ENCODE measurements at places on chromosomes 2 and 18.

DNA sequence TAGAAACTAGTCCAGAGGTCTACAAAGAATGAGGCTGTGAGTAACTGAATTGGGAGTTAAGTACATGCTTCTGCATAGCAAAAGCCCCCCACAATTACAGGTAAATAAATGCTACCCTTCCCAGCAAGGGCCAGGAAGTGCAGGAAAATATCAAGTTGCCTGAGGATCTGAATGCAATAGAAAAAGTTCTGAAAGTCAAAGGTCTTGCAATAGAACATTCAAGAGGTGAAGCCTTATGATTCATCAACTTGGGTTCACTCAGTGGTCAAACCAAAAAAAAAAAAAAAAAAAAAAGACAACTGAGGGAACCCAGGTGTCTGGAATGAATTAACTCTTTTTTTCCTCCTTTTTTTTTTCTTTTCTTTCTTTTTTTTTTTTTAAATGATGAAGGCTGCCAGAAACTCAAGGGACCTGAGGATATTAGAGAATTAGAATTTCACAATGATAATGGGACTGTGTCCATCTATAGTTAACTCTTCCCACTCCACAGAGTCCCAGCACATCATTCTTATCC lies 42.9 kb upstream of the RFX8 start:
- DNase-seq = no peak

DNA sequence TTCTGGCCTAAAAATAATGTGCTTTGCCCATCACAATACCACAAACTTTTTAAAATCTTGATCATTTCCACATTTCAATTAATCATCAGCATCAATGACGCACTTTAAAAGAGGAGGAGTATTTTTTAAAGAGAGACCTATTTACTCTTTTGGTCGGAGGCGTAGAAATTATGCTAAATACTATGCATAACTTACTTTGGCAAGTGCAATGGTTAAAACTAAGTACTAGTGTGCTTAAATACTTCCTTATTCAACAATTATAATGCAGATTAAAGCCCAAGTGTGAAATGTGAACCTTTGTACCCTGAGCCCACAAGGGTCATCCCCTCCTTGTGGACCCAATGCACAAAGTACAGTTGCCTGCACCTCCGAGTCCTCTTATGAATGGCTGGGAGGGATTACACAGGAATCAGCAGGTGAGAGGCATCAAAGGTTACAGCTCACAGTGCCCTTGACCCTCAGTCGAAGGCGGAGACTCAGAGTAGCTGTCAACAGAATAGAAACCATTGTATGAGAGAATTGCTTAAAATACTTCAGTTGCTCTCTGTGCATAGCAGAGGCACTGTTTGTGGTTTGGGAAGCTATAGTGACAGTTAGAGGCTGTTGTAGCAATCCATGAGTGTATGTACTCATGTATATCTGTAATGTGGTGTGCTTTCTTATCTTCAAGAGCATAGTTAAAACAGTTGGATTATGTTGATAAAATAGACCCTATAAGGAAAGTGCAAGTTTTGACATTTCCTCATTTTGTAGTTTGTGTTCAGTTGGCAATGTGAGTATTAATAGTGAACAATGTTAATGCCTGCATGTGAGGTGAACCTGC lies 151.7 kb upstream of the ITGA4 start:
- peak; percentile 45 for DNase-seq

- DNase-seq = peak; percentile 51
These were observed 2.5 kb upstream of the HS6ST1 start for GRCh38 chr2:128320906-128321771.

DNA sequence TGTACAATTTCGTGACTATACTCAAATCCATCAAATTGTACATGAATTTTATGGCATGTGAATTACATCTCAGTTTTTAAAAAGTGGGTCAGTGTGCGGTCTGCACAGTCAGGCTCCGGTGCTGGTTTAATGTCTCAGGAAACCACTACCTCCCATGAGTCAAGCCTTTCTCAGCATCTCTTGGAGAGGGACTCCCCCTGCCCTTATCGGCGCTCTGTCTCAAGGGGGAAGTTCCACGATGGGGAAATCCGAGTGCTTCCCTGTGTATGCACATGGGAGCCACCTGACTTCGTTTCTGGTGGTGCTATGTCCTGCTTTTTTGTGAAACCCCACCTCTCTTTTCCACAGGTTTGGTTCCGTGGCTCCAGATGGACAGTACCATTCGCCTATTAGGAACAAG lies 72.5 kb downstream of the ACOXL start:
- no peak for DNase-seq

DNA sequence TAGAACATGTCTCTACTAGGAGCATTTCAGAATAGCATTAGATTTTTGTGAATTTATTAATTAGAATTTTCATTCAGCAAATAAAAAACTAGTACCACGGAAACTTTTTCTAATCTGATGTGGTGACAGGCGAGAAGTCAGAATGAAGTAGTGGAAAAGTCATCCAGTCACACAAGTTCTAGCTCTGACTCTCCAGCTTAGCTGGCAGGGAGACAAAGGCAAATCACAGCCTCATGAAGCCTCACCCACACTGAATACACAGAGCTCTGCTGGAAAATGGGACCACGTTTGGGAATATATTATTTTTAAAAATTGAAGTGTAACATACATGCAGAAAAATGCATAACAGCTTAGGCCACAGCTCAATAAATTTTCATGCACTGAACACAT lies 86.1 kb downstream of the L3MBTL4 start:
- DNase-seq = no peak

DNA sequence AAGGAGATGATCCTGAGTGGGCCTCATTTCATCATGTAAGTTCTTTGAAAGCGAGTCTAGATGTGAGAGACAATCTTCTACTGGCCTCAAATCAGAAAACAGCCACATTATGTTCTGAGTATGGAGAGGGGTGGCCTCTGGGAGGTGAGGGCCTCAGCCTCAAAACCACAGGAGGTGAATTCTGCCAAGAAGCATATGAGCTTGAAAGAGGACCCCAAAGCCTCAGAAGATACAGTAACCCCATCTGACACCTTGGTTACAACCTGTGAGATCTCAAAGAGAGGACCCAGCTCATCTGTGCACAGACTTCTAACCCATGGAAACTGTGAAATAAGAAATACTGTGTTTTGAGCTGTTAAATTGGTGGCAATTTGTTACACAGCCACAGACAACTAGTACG lies 200.1 kb downstream of the ARHGAP15 start:
- DNase-seq = no peak

- no peak for DNase-seq
These were observed 49.3 kb downstream of the TMX3 start for GRCh38 chr18:68665628-68666027.

DNA sequence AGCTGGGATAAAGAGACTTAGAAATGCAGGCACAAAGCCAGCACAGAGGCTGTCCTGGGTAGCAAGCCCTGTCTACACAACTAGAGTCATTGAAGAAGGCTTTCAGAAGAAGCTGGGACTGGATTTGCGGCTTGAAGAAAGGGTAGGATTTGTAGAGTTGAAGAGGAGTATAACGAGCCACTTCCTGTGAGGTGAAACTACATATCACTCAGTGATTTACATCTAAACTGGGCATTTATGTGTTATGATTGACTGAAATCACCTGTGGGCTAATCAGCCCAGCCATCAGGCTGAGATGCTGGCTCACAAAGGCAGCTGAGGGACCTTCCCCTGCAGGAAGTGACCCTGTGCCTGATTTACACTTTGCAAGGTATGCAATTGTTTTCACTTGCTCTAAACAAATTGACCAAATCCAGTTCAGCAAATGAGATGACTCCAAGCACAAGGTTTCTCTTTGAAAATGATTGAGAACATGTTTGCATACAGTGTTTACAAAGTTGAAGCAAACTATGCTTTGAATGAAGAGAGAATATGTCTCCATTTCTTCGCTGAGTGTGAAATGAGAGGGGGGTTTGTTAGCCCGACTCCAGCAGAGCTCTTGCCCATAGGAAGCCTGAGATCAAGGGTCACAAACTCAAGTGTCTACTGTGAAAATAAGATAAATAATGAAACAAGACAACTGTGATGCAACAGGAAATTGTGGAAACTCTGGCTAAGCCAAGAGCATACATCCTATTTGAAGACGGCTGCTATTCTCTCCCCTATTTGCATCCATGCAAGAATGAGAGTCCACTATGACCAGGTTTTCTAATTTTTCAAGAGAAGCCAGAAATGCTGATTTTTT lies 69.3 kb upstream of the HK2 start:
- no peak for DNase-seq

DNA sequence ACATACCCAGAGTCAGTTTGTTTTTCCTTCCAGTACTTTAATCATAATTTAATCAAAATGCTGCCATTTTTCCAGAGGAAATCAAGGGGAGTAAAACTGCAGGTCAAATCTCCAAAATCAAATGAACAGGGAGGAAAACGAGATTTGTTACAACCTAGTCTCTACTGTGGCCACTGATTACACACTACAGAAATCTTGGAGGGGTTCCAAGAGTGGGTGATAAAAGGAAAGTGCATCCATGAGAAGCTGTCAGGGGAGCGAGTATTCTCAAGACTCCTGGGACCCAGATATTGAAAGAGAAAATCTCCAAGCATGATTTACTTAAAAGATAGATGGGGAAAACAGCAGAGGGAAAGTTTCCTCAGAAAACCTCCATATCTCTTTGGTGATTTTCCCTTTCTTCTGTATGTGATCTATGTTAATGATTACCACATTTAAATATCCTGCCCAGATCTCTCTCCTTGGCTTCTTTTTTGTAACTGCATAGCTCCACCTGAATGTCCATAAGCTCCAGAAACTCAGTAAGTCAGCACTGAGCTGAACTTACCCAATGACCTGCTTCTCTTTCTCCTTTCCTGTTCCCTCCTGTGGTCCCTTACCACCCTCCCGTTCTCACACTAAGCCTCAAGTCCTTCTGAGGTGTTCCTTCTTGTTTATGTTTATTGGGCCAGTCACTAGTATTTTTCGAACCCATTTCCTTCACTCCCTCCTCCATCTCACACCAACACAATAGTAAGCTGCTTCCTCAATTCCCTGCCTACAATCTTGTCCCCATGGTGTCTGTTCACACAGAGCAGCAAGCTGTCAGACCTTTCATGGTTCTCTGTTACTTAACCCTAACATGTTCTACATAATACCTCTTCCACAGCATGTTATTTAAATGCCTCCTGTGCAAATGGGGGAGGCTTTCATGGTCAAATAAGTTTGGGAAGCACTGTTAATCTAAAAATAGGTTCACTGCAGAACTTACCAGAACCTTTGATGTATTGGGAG lies 73.9 kb upstream of the TWSG1 start:
- DNase-seq = no peak

- peak; percentile 45 for DNase-seq
These were observed 727 bp downstream of the KIF1A start for GRCh38 chr2:240819126-240819857.

GRCh38 chr2:15747603-15748471 lies 156.2 kb downstream of the DDX1 start:
- no peak for DNase-seq

DNA sequence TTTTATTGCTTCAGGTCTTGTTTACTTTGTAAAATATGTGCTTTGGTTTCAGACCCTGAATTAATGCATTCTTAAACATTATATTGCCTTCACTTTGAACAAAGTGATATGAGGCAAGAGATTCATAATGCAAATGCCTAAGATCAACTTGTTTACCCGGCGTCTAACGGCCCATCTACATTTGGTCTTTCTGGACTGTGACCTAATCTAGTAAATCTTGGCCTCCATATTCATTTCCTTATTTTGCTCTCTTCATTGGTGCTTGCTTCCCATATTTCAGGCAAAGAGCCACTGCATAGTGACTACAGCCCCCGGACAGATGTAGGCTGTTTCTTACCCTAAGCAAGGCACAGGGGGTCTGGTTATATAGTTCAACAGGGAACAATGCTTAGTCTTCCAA lies 53.0 kb upstream of the SLC39A10 start:
- DNase-seq = no peak

DNA sequence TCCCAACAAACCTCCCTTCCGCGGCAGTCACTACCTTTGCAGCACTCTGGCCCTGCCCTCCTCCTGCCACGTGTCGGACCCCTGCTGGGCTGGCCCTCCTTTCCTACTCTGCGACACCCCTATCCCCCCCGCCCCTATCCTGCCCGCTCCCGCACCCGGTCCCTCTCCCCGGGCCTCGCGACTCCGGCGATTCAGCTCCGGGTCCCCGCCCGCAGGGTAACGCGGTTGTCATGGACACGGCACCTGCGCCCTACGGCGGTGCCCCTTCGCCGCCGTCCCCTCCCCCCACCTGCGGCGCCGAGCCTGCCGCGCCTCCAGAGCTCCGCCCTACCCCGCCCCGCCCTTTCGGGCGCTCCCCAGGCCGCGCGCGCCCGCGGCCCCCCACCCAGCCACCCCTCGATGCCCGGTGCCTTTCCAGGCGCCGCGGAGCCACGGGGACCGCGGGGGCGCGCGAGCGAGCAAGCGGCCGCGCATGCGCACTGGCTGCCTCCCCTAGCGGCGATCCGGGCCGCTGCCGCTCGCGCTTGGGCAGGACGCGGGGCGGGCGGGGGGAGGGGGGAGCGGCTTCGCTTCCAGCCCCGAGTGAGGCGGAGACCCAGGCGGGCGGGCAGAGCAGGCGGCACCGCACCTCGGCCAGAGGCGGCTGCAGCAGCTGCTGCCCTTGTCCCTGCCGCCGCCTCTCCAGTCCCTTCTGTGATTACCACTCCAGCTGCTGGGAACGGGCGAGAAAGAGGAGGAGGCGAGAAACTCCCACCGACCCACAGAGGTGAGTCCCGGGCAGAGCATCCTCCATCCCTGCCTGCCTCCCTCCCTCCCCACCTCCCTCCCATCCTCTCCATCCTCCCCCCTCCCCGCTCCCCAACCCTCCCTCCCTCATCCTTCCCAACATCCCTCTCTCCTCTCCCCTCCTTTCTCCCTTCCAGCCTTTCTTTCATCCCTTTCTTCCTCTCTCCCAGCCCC lies at the start of gene CTNNA2:
TSS of gene CTNNA2 (plus strand) at position 610 of the 960 bp plus-strand sequence.
- no peak for DNase-seq

GRCh38 chr18:45650321-45650720 lies 35.0 kb downstream of the SLC14A2 start:
- DNase-seq = no peak

DNA sequence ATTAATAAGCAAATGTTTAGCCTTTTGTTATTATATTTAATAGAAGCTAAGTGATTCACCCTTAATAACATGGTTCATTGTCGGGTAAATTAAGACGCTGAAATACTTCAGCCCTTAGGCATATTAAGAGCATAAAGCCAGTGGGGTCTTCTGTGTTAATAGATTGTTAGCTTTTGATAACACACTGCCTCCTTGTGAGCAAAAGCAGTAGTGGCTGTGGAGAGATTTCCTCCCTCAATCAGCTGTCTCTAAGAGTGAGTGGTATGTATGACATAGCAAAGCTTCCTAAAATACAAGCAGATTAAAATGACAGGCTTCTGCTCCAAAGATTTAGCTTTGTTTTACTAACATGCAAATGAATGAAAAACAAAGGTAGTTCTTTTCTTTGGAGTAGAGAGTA lies 143.7 kb upstream of the SYT4 start:
- no peak for DNase-seq

- DNase-seq = no peak
These were observed 19.5 kb downstream of the FBXO15 start for GRCh38 chr18:74128159-74128558.

DNA sequence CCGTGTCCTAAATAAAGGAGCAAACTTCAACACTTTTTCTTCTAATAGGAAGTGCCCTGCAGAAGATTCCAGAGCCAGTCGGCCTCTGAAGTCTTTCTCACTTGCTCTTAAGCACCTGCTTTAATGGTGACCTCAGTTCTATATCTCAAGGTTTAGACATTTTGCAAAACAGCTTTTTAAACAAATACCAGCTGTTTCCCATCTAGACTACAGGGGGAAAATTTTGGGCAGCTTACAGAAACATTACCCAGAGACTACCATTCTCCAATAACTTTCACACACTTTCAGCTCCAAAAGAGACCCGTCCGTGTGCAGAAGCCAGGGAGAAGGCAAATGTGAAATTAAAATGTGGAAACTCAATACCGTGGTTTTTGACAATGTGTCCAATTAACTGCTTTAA lies 285.3 kb upstream of the CCDC68 start:
- no peak for DNase-seq

- DNase-seq = no peak
These were observed 266.5 kb downstream of the PTGR3 start for GRCh38 chr18:74942319-74942910.

Measured in Right ventricle myocardium inferior (tissue), 1 donor.